ENCODE measurements at places on chromosomes 16 and 17.

GRCh38 chr16:30844671-30845449 is 49.0 kb downstream of the BCL7C start:
- DNase-seq: peak; percentile 69

GRCh38 chr17:75060434-75061054 is 13.5 kb downstream of the KCTD2 start:
- no peak for DNase-seq

DNA sequence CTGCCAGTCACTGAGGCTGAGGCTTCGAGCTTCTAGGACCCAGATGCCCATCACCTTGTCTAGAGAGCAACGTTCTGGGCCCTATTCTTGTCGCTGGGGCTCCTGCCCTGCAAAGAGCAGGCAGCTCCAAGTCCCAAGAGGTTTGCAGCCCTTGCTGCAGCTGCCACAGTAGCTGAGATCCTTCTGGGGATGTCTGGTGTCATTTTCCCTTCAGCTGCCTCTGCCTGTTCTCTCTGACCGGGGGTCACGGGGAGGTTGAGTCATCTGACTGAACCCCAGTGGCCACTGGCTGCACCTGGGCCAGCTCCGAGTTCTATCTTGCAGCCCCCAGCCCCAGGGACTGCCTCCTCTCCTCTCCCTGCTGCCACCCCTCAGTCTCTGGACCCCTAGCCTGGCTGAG is 4.9 kb downstream of the WSCD1 start:
- DNase-seq: no peak

DNA sequence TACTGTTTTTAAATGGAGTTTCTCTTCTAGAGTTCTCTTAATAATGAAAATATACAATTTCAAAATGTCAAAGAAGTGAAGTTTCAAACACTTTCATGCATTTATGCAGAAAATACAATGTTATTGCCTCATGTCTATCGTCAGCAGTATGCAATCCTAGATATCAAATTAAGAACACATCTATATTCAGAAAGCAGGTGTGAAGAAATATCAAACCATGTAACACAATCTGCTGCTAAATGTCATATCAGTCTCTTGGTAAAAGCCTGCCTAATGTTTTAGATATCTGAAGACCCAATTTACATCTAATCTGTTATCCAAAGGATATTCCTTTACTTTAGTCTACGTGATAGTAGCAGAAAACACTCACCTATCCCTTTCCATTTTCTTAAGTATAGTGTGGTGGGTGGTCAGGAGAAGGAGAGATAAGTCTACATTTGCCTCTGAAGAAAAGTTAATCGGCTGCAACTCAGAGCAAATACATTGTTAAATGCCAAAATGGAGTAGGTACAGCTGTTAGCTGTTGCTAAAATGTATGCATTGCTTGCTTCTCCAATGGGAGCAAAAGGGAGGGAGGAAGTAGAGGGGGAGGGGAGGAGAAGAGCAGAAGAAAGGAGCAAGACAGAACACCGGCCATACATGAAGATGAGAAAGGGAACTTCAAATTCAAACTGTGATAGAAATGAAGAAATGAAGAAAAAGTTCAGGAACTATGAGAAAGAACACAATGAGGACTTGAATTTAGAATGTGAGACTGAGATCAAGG is 64.9 kb downstream of the ITFG1 start:
- DNase-seq: no peak

GRCh38 chr17:74759941-74760340 is 11.5 kb downstream of the NHERF1 start:
- DNase-seq: no peak

DNA sequence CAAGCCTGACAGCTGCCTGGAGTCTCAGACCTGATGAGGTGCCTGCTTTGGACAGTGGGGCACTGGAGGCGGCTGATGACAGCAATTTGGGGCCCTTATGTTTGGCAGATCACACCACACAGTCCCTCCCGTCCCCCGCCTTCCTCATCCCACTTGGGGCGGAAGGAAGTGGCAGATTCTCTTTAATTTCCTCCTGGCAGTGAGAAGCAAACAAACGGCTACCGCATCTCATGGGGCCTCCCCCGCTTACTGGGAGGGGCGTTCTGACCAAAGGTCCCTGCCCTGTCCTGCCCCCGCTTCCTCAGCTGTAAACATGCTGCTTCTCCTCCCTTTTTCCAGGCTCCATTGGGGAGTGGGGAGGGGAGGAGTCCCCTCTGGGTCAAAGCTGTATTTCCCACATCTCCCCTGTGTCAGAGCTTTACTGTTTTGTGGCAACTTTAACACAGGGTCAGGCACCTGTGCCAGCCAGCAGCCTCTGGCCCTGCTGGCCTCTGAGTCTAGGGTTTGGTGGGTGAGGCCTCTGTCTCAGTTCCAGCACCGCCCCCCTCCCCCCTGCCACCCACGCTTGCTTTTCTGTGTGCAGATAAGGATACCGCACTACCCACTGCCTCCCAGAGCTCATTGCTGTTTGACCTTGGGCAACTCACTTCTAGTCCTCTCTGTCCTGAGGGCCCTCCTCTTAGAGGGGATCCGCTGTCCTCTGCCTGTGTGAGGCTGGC is 5.4 kb upstream of the NFATC3 start:
- peak; percentile 69 for DNase-seq

- DNase-seq: peak; percentile 27
Observed at GRCh38 chr17:43661699-43662412, at the start of gene MEOX1. Gene MEOX1, minus strand, starts transcription at chr17:43661922. Its CDS starts 388 bp downstream, at chr17:43661534.

- no peak for DNase-seq
Observed at GRCh38 chr17:9487406-9487805, 88.2 kb downstream of the STX8 start.

GRCh38 chr17:67326440-67326839 is 39.9 kb downstream of the PSMD12 start:
- DNase-seq: no peak

GRCh38 chr17:8147805-8148404 is 4.3 kb downstream of the PER1 start:
- no peak for DNase-seq

DNA sequence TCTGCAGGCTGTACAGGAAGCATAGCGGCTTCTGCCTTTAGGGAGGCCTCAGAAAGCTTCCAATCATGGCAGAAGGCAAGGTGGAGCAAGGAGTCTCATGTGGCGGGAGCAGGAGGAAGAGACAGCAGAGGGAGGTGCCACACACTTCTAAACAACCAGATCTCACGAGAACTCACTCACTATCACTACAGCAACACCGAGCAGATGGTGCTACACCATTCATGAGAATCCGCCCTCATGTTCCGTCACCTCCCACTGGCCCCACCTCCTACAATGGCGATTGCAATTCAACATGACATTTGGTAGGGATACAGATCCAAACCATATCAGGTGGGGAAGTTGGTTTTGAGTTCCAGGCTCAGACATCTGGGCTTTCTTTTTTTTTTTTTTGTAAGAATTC is 31.9 kb upstream of the NUDT7 start:
- no peak for DNase-seq

GRCh38 chr16:75108792-75109731 is 7.5 kb downstream of the LDHD start:
- peak; percentile 82 for DNase-seq

DNA sequence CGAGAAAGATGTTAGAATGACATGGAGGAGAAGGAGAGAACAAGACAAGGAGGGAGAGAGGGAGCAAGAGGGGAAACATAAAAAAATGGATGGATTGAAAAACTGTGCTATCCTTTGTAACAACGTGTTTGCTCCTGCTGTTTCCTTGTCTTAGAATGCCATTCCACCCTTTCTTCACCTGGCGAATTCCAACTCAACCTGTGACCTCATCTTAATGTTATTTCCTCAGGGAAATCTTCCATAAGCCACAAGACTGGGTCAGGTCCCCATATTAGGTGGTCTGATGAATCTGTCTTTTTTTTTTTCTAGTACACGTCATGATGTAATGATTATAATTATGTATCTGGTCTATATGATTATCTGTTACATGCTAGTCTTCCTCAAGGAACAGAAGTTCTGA is 195.0 kb upstream of the MAF start:
- no peak for DNase-seq

DNA sequence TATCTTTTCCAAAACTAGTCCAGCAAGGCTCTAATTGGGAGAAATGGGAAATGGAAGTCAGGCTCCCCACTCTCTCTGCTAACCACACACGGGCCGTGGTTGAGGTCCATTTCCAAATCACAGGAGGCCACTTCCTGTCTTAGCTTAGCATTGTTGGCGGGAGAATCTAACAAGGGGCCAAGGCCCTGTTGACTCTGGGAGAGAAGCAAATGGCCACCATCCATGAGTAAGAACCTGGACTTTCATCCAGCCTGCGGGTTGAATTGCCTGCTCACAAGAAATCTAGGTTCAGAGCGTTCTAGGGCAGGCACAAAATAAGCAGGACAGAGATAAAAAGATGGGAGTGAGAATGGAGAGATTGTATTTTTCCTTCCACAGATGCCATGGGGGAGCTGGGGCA is 5.7 kb downstream of the FAM20A start:
- no peak for DNase-seq

DNA sequence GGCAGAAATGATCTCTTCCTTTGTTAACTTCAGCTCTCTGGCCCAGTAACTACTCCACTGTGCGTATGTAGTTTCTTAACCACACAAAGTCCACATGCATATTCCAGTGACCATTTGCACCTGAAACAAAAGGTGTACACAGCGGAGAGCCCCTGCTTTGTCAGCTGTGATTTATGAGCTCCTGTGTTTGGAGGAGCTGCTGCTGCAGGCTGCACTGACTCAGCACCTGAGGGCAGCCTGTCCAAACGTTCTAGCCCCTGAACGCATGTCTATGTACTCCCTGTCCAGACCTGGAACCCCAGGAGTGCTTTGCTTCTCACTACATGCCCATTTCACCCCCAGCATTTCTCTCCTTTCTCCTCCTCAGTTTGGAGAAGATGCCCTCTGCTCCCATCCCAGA is 216.1 kb downstream of the ABCC12 start:
- no peak for DNase-seq

GRCh38 chr17:68141050-68141449 is 105.5 kb downstream of the KPNA2 start:
- DNase-seq: no peak

GRCh38 chr16:31430380-31431052 is 2.4 kb upstream of the COX6A2 start:
- DNase-seq: no peak

DNA sequence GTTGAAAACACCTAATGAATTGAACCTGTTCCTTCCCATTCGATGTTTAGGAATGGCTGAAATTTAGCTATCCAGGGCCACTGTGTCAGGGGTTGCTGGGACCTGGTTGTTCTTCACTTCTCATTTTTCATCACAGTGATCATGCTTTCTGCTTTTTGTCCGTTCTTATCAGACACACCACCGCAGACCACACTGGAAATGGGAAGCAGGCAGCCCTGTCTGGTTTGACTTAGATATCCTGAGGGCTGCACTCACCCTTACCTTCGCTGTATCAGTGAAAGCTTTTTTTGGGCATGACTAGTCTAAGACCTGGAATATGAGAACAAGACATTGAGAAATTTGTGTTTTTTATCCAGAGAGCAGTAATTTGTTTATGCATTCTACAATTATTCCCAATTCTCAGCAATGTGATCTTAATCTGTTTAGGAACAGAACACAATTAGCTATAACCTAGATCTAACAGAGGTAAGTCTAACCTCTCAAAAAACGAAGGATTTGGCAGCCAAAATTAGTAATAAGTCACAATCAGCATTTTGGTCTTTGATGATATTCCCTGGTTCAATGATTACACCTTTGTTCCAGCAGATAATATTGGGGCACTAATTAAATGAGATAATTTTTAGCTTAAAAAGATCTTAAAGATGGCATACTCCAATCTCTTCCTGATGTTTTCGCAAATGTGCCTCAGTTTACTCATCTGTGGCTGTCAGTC is 126.0 kb upstream of the GOT2 start:
- no peak for DNase-seq

DNA sequence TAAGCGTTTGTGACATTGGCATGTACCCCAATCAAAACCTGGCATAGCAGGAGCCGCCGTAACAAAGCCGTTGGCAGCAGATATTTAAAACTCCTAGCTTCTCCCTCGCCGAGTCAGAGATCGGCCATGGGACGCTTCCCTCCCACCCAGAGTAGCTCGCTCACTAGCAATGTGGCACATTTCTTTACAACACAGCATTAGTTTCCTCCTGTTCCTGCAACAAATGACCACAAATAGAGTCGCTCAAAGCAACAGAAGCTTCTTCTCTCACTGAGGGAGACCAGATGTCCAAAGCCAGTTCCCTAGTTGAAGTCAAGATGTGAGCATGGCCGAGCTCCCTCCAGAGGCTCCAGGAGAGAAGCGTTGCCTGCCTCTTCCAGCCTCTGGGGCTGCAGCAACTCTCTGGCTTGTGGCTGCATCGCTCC is 106.7 kb downstream of the RBFOX3 start:
- DNase-seq: no peak

GRCh38 chr17:62913991-62914570 is 52.0 kb upstream of the TANC2 start:
- DNase-seq: no peak

- DNase-seq: peak; percentile 13
Observed at GRCh38 chr17:61139219-61139618, 260.4 kb upstream of the TBX2 start.

GRCh38 chr16:26791169-26791568 is 275.6 kb upstream of the C16orf82 start:
- DNase-seq: no peak

GRCh38 chr17:8409966-8410882 is 12.6 kb upstream of the RNF222 start:
- peak; percentile 66 for DNase-seq

DNA sequence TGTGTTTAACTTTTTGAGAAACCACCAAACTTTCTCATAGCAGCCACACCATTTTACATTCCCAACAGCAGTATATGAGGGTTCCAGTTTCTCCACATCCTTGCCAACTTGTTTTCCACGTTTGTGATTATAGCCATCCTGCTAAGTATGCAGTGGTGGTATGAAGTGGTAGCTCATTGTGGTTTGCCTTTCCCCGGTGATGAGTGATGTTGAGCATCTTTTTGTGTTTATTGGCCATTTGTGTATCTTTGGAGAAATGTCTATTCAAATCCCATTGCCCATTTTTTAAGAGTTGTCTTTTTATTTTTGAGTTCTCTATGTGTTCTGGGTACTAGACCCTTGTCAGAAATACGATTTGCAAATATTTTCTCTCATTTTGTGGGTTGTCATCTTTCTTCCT is 17.4 kb downstream of the SF3B3 start:
- no peak for DNase-seq

DNA sequence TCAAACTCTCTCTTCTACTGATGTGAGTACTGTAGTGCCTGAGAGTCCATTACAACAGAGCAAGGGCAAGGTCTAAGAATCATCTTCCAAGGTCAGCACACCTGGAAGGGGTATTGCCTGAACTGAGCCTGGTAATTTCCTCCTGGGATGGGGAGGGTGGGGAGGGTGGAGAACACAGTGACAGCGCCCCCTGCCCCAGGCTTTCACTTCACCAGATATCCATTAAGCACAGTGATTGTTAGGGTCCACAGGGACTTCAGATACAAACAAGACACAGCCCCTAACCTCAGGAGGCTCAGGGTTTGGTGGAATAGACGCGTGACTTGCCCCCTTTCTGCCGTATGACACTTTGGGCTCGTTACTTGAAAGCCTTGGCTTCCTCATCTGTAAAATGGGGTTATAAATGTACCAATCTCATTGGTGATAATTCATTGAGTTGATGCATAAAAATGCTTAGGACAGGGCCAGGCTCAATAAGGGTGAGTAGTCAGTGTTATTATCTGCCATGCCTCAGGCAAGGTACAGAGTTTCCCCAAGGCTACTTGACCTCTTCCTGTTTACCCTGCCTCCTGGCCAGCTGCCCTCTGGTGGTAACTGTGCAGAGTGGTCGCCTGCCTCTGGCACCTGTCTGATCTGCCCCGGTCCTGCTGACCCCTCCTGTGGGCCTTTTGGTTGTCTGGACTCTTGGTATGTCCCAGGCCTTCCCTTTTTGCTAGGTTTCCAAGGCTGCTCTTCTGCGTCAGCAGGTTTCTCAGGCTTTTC is 13.1 kb upstream of the BRD7 start:
- no peak for DNase-seq
